Left renal pelvis (tissue), 4 donors: ENCODE measurements at places on chromosomes 12 and 14.

DNA sequence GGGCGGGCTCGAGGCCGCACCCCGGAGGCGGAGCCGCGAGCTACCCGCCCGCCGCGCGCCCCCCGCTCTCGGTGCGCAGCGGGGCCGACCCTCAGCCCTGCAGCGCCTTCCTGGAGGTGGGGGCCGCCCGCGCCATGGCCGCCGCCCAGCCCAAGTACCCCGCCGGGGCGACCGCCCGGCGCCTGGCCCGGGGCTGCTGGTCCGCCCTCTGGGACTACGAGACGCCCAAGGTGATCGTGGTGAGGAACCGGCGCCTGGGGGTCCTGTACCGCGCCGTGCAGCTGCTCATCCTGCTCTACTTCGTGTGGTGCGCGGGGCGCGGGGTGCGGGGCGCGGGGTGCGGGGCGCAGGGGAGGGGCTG lies at the start of gene P2RX2:
P2RX2 (plus strand) TSS at position 94 of the 361 bp plus-strand sequence; CDS start at position 135, 41 bp downstream.
- no peak for DNase-seq

DNA sequence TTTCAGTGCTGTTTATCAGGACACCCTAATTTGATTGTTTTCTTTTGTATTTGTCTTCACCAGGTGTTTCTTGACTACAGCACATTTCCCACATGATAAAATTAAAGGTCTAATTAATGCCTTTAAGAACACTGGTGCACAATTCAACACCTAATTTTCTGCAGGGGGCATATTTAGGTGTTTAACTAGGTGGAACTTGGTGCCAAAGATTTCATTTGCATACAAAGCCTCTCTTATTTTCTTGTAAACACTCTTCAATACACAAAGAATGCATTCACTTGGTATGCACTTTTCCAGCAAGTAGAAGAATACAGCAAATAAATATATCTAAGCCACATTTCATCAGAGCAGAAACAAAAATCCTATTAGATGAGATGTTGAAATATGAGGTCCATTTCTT lies 646.2 kb upstream of the FOXG1 start:
- no peak for DNase-seq

GRCh38 chr14:55125403-55125802 lies 3.6 kb upstream of the LGALS3 start:
- DNase-seq = no peak

DNA sequence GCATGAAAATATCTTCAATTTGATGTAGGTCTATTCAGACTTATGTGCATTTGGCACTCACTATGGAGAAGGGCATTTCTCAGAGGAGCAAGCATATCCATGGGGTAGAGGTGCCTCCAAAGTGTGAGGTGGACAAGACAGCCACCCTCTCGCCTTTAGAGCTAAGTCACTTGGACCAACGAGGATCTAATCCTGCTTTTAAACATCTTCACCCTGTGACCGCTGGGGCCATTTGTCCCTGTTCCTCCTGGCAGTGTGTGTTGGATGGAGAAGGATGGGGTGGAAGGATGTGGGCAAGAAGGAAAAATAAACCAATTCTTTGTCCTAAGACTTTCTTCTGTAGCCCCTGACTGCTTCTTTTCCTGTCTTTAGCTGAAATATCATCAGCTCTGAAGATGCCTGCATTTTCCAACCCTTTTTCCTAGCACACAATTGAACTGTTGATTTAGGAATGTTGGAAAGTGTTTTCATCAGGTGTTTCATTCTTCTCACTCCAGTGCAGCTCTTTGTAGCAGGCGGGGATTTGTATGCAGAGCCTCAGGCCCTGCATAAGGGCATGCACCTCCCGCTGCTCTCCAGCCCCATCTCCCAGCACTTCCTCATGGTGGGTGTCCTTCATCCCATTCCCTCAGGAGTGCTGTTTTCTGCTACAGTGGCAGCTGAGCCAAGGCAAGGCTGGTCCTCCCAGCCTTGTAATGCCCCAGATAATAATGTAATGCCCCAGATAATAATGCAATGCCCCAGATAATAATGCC lies 5.3 kb downstream of the FGF6 start:
- no peak for DNase-seq

DNA sequence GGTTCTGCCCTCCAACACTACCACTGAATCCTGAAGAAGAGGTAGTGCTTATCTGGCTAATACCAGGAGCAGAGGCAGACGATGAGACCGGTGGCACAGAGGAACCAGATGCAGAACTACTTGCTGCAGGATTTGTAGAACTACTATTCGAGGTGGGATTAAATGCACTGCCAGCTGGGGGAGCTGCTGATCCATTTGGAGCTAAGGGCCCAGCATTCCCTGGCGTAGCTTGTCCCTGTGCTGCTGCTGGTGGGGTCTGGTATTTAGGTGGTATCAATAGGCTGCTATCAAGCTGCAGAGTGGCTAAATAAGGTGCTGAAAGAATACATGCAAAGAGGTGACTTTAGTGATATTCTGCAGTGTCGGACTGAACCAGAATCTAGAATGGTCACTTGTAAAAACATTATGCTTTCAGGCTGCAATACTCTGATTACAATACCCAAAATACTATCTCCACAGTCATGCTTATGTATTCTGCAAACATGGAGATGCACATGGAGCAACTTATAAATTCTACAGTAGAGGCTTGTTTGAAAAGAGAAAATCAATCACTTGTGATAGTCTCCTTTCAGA lies 294.2 kb downstream of the MED13L start:
- DNase-seq = no peak

GRCh38 chr14:61515436-61516117 lies 179.7 kb upstream of the HIF1A start:
- no peak for DNase-seq
